NB4 (cell line): ENCODE measurements at places on chromosomes 13 and 19.
A peak's percentile ranks its signal among the peaks of the same experiment; 100 is the strongest.

DNA sequence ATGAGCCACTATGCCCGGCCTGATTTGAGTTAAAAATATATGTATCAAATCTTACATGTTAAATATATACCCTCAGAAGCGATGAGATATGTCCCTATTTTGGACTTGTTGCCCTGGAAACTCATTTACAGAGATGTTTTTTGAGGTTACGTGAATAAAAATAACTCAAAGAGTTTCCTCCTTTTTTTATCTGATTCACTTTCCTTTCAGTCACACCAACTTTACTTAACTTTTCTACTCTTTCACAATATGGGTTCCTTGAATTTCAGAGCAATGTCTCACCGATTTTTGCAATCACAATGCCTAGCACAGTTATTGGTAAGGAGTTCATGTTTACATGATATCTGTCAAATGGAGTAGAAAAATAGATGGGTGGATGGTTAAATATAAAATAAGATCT lies 2.3 kb downstream of the OR7C2 start:
- peak; percentile 49 for DNase-seq

DNA sequence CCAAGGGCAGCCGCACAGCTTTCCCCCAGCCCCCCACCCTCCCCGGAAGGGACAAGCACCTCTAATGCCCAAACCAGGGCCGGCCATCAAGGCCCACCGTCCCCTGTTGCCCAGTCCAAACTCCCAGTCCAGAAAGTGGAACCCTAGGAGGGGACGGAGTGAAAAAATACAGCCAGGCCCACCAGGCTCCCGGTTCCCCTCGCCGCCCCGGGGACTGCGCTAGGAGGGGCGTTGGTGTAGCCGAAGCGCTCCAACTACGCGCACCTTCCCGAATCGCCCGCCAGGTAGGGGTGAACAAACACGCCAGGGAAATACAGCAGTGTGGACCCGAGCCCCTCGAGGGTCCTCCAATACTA lies 1.3 kb downstream of the KLF16 start:
- DNase-seq = no peak

- peak; percentile 11 for DNase-seq
Measured at GRCh38 chr13:22227895-22228294, 557.0 kb downstream of the FGF9 start.

DNA sequence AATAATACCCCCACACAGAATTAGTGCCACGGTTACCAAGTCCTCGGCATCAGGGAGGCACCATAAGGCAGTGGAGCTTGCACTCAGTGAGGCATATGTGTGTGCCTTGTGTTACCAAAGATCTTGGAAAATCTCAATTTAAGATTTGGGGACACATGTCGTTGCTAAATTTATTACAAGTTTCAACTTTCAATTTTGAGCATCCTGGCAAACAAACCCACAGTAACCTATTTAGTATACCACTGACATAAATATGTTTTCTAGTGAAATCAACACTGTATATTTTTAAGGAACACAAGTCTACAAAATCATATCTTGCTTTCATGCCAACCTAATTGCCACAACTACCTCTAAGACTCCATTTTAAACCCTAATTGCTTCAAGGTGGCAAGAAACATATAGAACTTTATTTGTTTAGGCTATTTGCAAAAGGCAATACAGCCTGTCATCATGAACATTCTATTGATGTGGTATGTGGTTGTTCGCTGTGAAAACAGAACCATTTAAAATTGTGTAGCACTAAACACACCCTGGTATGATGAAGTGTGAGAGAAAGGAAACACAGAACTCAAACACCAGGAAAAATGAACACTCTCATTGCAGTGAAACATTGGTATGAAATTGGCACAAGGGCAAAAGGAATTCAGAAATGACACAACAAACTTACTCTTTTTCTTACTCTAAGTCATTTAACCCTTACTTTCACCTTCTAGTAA lies 531.1 kb downstream of the IRS2 start:
- DNase-seq = no peak

DNA sequence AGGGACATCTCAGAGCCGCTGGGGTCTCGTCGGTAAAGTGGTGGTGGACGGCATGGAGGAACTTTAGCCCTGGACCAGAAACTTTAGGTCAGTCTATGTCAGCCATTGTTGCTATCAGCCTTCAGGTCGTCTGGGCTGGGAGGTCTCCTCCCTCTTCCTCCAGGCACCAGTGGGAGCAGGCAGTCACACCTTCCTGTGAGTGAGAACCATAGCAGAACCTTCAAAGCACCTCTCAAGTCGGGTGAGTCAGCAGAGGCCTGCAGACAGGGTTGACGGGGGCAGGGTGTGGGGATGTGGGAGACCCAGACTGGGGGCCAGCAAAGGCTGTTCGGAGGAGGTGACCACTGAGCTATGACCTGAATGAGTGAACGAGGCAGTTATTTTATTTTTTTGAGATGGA lies 15.4 kb upstream of the SBNO2 start:
- peak; percentile 41 for DNase-seq

DNA sequence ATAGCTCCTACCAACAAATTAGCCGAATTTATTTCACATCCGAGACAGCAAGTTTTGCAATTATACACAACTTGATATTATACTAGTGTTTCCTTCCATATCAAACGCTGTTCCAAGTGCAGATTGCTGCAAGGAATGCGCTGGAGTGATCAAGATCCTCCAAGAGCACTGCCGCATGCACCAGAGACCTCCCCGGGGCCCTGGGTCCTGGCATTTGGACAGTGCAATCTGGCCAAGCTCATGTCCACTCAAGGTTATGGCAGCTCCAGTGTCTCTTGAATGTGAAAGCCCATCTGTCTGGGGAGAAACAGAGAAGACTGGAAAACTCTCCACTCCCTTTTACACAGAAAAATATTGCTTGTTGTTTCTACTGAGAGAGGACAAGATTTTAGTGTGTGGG lies 111.9 kb downstream of the HSPH1 start:
- no peak for DNase-seq

DNA sequence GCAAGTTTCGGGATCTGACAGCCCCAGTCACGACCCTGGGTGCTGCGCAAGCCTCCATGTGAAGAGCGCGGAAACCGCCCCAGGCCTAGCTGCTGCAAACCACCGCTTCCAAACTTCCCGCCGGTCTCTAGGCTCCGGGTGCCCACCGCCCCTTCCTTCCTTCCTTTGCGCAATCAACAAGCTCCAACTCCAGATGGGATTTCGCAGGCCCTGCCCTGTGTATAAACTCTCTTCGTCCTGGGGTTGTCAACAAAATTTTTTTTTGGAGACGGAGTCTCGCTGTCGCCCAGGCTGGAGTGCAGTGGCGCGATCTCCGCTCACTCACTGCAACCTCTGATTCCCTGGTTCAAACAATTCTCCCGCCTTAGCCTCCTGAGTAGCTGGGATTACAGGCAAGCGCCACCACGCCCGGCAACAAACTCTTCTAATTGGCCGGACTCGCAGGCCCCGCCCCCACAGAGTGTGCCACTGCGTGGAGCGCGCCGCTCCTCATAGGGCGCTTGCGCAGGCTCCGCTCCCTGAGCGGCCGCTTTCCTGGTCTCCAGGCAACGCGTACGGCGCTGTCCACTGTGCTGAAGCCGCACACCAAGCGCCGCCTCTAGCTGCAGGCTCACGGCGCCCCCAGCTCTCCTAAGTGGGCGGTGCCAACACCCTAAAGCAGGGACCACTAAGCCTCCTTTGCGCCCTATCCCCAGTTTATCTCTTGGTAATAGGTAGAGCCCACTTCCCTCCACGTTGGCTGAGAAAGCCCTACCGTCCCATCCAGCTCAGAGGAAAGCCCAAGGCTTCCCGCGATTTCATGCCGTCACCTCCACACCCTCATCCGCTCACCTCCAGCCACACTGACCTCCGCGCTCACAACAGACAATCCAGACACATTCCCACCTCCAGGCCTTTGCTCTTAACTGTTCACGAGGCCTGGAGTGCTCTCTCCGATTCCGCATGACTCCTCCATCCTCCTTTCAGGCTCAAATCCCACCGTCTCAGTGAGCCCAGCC lies 5.5 kb upstream of the QTRT1 start:
- peak; percentile 100 for DNase-seq

DNA sequence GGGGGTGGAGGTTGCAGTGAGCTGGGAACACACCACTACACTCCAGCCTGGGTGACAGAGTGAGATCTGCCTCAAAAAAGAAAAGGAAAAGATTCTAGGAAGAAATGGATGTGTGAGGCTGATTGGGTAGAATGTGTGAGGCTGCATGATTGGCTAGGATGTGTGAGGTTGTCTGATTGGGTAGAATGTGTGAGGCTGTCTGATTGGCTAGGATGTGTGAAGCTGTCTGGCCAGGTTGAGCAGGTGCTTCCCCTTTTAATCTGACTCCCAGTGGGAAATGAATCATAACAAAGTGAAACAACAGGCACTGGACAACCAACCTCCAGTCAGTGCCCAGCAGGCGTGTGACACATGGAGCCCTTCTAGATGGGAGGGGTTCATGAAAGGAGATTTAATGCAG lies 14.7 kb downstream of the C13orf46 start:
- no peak for DNase-seq

- peak; percentile 66 for DNase-seq
Measured at GRCh38 chr13:40389081-40389641, 277.3 kb downstream of the FOXO1 start.

GRCh38 chr19:46192992-46193650 lies 36.4 kb upstream of the IGFL1 start:
- peak; percentile 98 for DNase-seq

GRCh38 chr13:46119883-46120614 lies 15.2 kb upstream of the CPB2 start:
- DNase-seq = no peak

GRCh38 chr13:110109140-110109783 lies 197.7 kb downstream of the COL4A1 start:
- DNase-seq = peak; percentile 82
